ENCODE measurements at places on chromosomes 6 and 20.

DNA sequence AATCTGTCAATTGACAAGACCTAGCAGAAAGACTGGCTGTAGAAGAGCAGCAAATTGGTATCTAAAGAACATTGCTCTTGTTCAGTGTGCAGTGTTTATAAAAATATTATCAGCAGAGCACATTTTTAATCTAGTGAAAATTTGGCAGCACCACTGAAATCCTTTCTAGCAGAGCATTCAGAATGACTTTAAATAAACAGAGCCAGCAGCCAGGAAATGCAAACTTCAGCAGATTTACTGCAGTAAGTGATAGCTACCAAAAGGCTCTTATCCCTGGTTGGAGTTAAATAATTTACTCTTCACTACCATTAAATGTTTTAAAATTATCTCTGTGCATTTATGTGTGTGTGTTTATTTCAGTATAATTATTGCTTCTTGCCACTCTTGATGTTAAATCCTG is 590.9 kb upstream of the CITED2 start:
- DNase-seq = no peak

GRCh38 chr6:136788069-136788902 is 4.0 kb downstream of the MAP3K5 start:
- no peak for DNase-seq

DNA sequence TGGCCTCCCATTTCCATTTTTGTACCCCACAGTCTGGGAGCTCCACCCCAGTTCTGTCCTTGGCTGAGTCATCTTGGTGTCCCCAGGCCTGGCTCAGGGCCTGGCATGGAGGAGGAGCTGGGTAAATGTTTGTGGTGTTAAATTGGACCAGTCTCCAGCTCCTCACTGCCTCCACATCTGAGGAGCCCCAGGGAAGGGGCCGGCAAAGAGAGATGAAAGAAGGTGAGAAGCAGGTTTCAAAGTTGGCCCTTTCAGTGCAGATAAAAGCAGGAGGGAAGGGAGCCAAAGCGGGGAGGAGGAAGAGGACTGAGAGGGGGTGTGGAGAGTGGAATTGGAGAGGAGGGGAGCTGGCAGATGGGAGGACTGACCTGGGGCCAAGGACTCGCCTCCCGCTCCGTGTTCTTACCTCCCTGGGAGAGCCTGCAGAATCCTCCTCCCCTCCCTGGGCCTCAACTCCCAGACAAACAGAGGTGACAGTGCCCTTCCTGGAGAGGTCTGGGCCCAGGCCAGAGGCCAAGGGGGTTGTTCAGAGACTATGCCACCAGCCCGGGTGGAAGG is 89.0 kb downstream of the CD40 start:
- DNase-seq = no peak

DNA sequence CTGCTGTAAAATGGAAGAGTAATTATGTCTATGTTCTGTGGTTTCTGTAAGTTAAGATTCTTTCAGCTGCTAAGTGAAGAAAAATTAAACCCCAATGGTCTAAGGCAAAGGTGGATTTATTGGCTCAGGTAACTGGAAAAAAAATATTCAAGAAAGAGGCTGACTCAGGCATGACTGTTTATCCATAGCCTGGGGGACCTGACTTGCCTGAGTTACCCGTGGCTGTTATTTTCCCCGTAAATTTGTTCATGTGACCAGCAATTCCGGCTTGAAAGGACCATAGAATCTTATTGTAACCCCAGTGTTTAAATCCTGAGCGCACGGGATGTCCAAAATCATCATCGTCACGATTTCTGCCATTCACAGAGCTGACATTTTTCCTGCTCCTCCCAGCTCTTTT is 32.3 kb upstream of the SULF2 start:
- DNase-seq = no peak

DNA sequence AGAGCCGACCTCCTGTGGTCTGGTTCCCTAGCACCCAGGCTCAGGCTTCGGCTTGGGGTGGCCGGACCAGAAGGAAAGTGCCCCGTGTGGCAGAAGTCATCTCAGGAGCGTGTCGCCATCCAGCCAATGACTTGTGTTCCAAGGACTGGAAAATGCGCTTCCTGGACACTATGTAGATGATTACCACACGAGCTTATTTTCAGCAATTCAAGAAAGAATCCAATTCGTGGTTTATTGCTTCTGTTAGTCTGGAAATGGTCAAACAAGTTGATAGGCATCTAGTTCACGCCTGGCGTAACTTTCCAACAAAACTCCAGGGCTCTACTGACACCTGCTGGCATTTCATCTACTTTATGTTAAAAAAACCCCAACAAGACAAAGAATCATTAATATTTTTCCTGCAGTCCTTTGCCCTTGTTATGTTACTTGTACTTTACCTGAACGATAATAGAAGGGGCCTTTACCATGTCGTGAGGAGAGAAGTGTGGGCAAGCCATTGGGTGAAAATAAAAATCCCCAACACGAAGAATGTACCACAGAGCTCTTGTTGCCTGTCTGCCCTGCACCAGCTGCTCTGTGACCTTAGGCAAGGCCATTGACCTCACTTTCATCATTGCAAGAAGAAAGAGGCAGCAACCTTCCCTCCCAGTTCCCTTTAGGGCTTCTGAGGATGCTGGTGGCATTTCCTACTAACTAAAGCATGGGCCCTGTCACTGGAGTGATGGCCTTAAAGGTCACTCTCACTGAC is 154.7 kb upstream of the LAMP5 start:
- DNase-seq = no peak

- DNase-seq = no peak
Measured at GRCh38 chr20:38460040-38460623, 12.5 kb upstream of the RALGAPB start.

DNA sequence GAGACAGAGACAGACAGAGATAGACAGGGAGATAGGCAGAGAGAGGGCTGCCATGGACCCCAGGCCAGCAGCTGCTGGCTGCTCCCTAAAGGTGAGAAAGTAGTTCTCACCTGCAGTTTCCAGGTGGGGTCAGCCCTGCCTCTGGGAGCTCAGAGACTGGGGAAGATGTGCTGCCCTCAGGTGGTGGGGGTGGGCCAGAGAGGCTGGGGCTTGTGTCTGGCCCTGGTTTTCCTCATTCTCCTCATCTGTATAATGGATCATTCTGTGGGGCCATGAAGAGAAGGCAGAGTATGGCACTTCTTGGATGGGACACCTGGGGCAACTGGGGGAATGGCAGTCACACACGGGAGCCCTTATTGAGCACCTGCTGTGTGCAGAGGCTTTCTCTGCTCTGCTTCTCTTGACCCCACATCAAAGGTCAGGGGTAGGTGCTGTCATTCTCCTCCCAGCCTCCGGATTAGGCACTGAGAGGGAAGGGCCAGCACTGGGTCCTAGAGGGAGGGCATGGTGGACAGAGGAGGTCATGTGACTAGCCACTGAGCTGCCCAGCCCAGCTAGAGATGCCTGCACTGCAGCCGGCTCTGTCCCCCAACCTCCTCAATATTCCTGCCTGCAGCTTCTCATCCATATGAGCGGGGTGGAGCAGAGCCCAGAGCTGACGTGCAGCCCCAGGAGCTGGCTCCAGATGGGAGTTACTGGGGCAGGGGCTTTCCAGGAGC is 4.1 kb downstream of the ANGPT4 start:
- DNase-seq = no peak

- no peak for DNase-seq
Measured at GRCh38 chr20:36330091-36330490, 24.0 kb downstream of the DLGAP4 start.

DNA sequence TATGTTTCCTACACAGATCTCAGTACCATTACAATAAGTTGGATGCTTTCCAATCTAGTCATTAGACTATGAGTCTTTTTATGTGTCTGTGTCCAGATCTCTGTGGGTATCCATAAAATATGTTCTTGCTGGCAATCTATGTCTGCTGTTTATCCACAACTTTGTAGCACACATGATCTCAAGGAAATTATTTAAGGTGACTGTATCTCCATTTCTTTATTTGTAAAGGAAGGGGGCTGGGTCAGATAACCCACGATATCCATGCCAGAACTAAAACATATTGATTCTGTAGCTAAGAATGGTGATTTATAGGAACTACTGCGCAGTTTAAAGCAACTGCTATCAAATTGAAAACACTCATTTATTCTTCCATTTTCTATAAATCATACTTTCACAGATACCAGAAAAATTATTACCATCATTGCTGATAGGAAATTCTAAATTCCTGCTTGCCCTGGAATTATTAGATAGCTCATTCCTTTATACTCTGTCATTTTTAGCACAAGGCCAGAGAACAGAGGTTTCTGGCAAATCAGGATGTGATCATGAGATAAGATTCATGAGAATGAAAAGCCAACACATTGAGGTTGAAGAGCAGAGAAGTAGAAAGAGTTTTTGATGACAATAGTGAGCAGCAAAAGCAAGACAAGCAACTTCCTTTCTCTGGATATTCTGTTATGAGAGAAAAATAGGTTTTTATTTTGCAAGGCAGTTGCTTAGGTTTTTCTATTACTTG is 851.4 kb upstream of the CITED2 start:
- no peak for DNase-seq

GRCh38 chr6:45631396-45631795 is 253.7 kb upstream of the SUPT3H start:
- no peak for DNase-seq

Data from effector CD8-positive, alpha-beta T cell (primary cell).